Activated CD4-positive, alpha-beta T cell treated with anti-CD3 and anti-CD28 coated beads for 24 hours (primary cell): ENCODE measurements at places on chromosomes 7 and 10.

DNA sequence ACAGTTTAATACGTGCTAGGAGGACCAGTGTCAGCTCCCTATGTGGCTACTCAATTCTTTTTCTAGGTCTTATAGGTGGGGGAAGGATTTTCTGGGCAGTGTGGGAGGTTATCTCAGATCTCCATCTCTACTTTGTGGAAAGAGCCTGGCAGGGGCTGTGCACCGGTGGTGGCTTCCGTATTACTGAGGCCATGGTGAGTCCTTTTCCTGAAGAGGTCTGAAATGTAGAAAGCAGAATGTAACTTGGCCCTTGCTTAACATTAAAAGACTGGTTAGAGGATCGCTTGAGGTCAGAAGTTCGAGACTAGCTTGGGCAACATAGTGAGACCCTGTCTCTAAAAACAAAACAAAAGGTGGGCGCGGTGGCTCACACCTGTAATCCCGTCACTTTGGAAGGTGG, 2.7 kb upstream of the TPST1 start:
- no peak for DNase-seq

- no peak for DNase-seq
These were observed 45.6 kb upstream of the LOXL4 start for GRCh38 chr10:98313598-98313997.

DNA sequence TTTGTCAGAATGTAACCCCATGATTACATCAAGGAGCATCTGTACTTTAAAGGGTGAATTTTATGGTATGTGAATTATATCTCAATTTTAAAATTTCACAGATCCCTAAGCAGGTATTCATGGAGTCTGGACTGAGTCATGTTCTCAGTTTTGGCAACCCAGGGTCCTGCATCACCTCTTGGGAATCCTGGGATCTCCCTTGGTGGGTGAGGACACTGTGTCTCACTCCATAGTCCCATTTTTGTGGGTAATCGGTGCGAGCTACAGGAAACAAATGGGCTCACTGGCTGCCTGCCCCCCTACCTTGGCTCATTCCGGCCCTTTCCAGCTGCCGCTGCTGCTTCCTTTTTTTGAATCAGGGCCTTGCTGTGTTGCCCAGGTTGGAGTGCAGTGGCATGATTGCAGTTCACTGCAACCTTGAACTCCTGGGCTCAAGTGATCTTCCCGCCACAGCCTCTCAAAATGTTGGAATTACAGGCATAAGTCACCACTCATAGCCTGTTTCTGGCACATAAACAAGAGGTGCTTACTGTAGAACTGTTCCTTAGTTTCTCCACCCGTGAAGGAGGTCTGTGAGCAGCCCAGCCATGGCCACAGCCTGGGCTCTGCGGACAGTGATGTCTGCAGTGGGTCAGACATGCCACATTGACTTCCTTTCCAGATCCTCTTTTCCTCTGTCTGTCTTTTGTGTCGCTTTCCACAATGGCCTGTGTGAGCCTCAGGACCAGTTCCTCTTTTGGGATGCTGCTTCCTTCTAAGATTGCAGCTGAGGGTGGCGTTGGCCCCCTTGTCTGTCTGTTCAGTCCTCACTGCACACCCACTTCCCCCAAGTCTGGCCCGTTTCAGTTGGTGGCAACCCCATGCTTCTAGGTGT, 14.5 kb downstream of the PALD1 start:
- DNase-seq: no peak

- no peak for DNase-seq
These were observed 156.2 kb downstream of the TCERG1L start for GRCh38 chr10:131155218-131155875.

DNA sequence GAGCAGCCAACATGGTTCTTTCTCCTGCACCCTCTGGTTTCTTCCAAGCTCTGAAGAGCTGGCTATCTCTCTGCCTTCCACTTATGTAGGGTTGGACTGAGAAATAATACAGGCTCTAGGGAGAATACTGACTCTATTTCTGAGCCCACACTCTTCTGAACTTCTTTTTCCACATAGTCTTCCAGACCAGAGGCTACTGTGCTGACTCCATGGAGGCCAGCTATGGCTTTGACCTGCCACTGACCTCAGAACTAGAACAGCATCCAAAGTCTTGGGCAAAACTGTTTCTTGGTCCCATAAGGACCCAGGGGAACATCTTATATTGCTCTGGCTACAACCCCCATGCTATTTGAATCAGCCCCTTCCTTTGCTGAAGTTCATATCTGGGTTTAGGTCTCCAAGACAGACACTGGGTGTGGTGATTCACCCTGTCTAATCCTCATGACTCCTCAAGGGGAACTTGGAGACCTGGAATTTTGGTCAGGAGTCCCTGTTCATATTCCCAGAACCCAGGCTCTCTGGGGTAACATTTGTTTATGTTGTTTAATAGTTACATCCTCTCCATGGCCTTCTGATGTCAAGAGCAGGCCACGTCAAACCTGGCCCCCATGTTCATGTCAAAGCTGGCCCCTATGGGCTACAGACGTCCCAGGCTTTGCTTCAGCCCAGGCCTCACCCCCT, 12.1 kb upstream of the PLAU start:
- DNase-seq: no peak

DNA sequence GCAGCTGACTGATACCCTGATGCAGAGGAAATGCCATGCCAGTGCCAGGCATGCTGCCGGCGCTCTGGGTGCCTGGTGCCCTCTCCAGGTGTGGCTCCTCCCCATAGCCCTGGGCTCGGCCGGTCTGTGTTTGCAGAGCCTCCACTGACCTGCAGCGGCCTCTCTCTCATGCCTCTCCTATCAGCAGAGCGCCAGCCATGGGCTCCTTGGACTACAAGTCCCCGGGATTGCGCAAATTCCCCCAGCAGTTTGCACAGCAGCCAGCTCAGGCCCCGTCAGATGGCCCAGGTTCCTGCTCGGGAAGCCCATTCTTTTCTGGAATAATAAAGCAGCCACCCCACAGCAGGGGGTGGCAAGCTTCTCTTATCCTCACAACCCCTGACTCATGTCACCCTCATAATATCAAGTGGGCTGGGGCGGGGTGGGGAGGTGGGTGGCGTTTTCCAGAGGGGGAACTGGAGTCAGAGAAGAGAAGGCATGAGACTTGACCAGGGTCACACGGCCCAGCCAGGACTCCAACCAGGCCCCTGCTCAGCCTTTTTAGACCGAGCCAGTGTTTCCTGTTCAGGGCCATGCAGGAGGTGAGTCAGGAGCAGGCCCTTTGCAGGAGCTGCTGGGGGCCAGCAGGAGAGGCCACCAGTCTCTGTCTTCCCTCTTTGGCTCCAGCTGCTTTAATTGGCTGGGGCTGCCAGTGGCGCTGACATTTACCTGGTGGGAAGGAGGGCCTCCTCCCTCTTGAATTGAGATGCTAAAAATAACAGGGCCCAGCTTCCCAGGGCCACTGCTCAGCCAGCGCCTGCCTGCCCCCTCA, 58.6 kb downstream of the ZMIZ1 start:
- no peak for DNase-seq

GRCh38 chr7:157927313-157927925, 590.6 kb downstream of the DNAJB6 start:
- no peak for DNase-seq

DNA sequence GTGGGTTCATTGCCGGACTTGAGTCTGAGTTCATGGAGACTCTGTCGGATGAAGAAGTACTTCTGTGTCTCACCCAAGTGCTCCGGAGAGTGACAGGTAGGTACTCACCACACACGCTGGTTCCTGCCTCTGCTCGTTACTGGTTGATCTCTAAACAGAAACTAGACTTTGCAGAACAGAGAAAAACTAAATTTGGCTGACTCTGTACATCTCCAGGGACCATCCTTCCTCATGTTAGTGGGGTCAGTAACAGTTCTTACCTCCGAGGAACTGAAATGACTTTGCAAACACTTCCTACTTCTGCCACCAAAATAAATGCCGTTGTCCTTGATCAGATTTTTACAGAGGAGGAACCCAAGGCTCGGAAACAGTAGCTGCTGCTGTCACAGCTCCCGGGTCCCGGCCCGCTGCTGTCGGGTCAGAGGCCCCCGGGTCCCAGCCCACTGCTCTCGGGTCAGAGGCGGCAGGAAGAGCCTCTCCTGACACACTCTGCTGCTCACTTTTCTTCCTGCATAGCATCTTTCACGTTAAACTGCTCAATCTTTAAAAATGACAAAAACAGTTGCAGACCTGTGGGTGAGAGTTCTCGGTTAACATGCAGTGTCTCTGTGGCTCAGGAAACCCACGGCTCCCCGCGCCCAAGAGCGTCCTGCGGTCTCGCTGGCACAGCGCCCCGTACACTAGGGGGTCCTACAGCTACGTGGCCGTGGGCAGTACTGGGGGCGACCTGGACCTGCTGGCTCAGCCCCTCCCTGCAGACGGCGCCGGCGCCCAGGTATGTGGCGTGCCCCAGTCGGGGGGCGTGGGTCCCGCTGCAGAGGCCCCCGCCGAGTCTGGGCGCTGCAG, 4.8 kb upstream of the MTG1 start:
- no peak for DNase-seq

DNA sequence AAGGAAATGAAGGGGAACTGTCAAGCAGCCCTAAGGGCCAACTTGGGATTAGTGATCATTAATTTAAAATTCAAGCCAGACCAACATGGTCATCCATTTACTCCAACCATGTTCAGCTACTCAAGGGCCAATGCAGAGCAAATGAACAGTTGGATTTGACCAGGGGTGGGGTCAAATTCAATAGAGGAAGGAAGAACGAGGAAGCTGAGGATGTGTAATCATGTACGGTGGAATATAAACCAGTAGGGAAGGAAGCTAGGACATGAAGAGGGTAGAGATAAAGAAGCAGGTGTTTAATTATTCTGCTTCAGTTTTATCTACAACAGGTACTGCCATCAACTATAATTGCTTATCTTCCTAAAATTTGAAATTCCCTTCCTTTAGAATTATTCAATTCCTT, 81.6 kb downstream of the HIBADH start:
- no peak for DNase-seq

GRCh38 chr10:132104471-132105301, 38.9 kb downstream of the JAKMIP3 start:
- no peak for DNase-seq

GRCh38 chr7:260441-261281, 29.3 kb upstream of the FOXL3 start:
- DNase-seq: no peak

GRCh38 chr7:39528849-39529248, 37.4 kb upstream of the YAE1 start:
- DNase-seq: no peak

DNA sequence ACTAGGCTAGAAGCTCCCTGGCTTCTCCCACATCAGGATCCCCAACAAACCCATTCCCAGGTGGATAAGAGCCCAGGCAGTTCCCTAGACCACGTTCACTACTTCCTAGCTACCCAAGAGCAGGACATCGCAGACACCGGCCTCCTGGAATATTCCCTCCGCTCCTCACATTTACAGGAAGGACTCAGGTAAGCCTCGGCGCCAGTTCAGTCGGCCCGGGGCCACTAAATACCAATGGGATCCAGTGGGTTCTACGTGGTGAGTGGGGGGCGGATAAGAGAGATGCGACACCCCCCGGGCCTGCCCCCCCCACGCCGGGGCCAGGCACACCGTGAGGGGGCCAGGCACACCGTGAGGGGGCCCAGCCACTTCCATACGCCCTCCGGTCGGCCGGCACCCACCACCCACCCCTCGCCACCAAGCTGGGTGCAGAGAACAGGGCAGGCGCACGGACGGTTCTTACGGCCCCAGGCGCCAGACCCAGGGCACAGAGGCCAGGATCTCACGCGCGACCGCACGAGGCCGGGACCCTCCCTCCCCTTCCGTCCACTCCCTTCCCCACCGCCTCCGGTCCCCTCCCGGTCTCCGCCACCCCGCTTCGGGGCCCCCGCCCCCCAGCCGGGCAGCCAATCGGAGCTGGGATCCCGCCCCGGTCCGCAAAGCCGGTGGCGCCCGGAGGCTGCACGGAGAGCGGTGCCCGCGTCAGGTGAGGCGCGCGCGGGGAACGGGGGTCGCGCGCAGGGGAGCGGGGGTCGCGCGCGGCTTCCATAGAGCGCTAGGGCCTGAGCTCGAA, at the start of gene BLVRA:
Gene BLVRA, plus strand, starts transcription at position 652 of the 793 bp plus-strand sequence. CDS start 12,479 bp downstream, outside the sequence.
- DNase-seq: peak; percentile 38

DNA sequence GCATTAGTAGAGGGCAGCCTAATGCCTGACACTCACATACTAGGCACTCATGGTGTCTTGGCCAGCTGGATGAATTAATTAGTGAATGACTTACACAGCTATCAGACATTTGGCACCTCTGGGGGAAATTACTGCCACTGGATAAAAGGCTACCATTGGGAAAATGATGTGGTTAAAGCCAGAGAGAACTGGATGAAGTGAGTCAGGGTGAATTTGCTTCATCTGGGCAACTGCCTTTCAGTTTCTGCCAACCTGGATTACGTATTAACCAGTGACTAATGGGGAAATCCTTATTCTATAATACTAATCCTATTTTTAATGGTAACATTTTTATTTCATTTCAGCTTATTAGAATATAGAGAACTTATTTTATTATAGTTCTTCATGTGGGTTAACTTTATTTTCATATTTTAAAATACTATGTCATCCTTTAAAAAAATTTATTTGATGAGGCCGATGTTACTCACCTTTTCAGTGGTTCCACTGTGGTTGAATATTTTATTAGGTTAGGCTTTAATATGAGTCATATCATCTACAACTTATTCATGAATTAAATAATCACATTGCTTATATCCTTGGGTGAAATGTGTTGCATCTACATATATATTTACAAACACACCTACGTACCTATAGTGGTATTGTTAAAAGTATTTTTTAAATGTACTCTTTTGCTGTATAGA, 85.6 kb upstream of the CAPZA2 start:
- DNase-seq: no peak

- DNase-seq: no peak
These were observed 2.8 kb downstream of the AGAP3 start for GRCh38 chr7:151088856-151089699.

GRCh38 chr10:78283069-78283682, 249.5 kb downstream of the RPS24 start:
- DNase-seq: no peak

DNA sequence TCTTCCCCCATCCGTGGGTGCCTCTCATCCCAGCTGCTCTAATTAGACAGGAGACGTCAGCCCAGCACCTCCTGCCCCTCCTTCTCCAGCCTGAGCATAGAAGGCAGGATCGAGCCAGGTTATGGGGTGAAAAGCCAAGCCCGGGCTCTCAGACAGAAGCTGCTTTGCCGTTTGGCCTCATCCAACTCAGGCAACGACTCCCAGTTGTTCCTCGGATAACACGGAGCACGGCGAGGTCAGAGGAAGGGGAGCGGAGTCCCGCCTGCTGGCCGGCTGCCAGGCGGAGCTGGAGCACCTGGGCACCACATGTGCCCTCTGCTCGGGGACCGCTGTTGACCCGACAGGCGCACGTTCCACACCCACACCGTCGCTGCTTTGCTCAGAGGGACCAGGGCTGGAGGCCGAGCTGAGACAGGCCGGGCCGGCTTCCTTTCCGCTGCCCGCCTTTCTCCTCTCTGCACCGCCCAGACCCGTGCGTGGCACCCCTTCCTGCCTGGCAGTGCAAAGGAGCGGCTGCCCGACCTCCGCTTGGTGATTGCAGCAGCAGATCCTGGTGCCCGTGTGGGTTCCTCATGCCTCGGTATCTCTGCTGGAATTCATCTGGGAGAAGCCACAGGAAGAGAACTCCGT, 21.6 kb upstream of the UNCX start:
- DNase-seq: no peak

- no peak for DNase-seq
These were observed 59.6 kb downstream of the ATOH7 start for GRCh38 chr10:68172324-68172723.
